Right lobe of liver (tissue), 6 donors: ENCODE measurements at places on chromosomes 16 and 17. TPM values are rescaled to one million over a fixed set of nuclear protein-coding genes. Genes with fewer than 3 reads are reported as not detected.

DNA sequence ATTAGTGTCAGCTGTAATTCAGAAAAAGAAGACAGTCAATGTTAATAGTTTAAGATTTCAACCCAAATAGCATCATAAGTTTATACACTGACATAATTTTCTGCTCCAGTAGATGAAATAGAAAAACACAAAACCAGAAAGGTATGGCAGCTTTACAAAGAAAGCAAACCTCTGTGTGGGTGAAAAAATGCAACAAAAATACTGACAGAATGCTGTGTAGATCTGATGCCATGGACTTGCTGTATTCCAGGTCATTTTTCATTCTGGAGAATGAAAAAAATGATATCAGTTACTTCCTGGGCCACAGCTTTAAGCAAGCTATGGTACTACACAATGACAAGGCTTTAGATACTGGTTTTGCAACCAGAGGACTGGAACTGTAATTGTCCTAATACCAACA, 116.0 kb downstream of the MAP2K4 start:
- no peak for DNase-seq

DNA sequence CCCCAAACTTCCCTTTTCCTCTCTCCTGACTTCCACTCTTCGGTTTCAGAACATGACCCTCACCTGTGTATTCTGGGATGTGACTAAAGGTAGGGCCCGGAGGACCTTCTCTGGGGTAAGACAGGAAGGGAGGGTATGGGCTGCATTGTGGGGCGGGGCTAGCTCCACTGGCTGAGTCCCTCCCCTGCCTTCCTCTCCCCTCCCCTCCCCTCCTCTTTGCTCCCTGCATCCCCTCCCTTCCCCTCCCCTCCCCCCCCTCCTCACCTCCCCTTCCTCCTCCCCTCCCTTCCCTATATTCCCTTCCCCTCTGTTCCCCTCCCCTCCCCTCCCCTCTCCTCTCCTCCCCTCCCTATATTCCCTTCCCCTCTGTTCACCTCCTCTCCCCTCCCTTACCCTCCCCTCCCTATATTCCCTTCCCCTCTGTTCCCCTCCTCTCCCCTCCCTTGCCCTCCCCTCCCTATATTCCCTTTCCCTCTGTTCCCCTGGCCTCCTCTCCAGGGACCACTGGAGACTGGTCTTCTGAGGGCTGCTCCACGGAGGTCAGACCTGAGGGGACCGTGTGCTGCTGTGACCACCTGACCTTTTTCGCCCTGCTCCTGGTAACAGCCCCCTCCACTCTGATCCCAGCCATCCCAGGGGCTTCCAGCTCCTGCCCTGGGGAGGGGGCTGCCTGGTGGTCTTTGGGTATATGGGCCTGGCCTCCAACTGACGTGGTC, 11.8 kb downstream of the ADGRG3 start:
- no peak for DNase-seq

DNA sequence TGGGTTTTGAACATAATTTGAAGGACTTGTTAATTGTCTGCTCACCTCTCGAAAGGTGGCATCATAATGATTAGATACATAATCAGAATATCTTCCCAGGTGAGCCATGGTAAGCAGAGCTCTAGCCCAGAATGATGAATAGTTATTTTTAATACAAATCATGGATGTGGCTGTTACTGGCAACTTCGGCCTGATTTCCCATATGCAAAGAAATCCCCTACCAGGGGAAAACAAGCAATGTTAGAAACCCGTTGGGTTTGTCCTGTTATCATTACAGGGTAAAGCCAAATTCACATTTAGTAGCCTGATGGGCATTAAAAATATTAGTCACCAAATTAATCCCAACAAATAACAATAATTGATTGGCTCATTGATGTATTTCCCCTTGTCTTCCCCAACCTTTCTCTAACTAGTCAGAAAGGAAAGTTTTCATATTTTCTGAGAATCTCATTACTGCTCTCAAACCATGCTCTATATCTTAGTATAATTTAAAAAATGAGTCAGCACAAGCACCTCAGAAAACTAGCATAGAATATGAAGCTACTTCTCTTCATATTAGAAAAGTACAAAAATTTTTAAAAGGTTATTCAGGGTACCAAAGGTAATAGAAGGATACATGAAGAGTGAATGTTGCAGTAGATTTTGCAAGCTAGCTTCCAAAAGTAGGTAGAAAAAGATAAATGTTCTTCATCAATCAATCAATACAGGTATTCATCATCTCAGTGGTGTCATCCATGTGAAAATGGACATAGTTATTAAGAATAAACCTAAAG, 5.0 kb downstream of the STAT5B start:
- DNase-seq = no peak

- peak; percentile 54 for DNase-seq
Measured at GRCh38 chr16:57533431-57534336, 2.7 kb downstream of the CCDC102A start.

- no peak for DNase-seq
Measured at GRCh38 chr17:4641297-4642195, at the start of gene ALOX15. ALOX15 (minus strand) TSS chr17:4641678; CDS start chr17:4641651, 27 bp downstream.

DNA sequence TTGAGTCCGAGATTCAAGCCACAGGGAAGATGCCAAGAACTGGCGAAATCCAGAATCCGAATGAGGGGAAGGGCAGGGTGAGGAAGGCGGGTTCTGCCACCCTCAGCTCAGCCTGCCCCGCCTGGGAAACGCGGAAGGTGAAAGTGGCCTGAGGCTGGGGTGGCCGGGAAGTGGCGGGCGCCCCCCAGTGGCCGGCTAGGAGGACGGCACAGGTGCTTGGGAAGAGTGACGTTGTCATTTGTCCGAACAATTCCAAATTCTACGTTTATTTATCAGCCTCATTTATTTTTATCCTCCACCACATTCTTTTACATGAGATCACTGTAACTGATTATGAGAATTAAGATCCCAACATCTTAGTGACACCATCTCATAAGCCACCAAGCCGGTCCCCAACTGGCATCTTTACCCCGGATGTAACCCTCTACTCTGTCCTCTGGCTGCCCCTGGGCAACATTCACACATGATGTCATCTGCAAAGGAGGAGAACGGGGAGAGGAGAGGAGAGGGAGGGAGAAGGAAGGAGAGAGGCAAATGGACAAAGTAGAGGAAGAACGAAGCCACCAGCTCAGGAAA, 21.3 kb downstream of the SRCIN1 start:
- peak; percentile 75 for DNase-seq

GRCh38 chr17:42518046-42518754, 17.8 kb upstream of the NAGLU start:
- DNase-seq = peak; percentile 74

CCDC200 gene
- total RNA-seq = not detected

DNA sequence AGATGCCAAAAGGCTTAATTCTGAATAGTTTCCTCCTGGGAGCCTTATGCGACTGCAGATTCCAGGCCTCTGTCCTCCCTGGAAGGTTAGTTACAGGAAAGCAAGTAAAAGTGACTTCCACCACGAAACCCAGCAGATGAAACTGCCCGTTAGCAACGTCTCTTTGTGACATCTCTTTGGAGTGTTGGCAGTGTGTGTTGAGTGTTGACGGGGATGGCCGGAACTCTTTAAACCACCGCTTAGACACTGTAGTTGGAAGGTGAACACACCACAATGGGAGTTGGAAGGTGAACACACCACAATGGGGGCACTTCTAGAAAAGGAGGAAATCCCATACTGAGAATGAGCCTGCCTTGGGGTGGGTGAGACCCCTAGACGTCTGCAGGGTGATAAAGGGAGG, 858 bp downstream of the SKAP1 start:
- DNase-seq = no peak

DNA sequence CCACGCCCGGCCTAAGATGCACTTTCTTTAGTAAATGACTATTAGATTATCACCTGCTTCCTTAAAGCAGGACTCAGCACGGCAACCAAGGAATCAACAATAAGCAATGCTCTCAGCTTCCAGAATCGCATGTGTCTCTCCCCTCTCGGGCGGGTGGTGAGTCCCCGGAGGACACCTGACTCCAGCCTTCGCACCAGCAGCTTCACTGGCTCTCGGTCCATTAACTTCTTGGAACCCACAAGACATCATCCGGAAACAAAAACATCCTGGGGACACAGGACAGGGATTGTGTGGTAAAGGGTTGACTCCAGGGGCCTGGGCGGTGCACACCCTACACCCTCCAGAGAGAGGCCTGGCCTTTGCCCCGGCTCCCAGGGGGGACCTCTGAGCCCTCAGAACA, 22.7 kb downstream of the UTS2R start:
- DNase-seq = no peak
